ENCODE measurements at places on chromosomes 3 and 15.

- DNase-seq: no peak
Measured at GRCh38 chr15:81111510-81112470, 22.3 kb upstream of the CFAP161 start.

- DNase-seq: no peak
Measured at GRCh38 chr15:101049856-101050622, 130.9 kb downstream of the LRRK1 start.

GRCh38 chr3:13278783-13279531 lies 141.2 kb downstream of the NUP210 start:
- DNase-seq: no peak

- no peak for DNase-seq
Measured at GRCh38 chr3:96915445-96915844, 101.1 kb downstream of the EPHA6 start.

GRCh38 chr3:107962946-107963345 lies 127.9 kb downstream of the CD47 start:
- DNase-seq: no peak

DNA sequence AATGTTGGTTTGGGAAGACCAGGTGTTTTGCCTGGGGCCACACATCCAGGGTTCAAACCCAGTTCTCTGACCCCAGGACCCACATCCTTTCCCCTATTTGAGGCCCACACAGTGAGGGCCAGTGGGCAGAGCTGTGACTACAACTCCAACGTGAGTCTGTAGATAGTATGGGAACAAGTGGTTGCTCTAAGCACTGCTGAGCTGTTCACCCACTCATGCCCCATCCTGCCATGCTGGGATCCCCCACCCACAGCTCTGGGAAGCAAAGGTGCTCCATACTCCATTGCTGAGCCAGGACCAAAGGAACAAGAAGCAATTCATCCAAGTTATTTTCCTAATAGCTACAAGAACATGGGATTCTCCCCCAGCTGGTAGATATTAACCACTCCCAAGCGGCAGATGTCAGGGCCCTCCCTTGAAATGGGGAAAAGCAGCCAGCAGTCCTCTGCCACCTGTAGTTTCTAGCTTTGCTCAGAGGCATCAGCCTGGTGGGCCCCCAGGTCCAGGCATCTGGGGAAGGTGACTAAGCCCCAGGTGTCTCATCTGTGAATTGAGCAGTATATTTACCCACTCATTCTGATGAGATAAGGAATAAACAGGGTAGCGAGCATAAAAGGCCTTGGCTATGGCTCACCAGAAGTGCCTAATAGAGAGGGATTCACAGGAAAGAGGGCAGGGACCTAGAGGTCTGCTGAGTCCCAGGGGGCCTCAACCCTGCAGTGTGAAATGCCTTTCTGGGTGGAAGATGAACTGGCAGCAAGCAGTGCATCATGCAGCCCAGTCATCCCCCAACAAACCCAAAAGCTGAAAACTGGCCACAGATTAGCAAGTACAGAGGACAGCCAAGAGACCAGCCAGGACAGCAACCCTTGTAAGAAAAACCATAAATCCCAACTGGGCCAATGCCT lies 33.4 kb downstream of the POC1A start:
- no peak for DNase-seq

GRCh38 chr15:19944261-19944888 lies 597.2 kb downstream of the GOLGA6L6 start:
- DNase-seq: no peak

DNA sequence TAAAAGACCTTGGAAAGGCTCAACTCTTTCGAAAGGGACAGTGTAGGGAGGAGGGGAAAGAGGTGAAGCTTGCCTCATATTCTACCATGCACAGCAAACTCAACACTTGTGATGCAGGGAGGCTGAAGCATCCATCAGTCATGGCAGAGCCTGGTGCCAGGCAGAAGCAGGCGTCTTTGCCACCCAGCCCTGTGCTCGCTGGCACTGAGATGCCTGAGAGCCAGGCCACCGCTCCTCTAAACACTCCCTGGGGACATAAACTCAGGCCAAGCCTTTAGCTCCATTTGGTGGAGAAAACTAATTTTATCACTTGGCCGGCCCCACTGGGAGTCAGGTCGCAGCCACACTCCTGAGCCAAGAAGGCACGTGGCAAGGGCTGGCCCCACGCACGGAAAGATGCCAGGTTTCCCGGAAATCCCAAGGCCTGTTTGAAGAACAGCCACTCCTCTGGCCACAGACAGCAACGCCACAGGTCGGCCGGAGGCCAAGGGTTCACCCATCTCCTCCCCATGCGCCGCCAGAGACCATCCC lies 30.7 kb downstream of the XXYLT1 start:
- no peak for DNase-seq

DNA sequence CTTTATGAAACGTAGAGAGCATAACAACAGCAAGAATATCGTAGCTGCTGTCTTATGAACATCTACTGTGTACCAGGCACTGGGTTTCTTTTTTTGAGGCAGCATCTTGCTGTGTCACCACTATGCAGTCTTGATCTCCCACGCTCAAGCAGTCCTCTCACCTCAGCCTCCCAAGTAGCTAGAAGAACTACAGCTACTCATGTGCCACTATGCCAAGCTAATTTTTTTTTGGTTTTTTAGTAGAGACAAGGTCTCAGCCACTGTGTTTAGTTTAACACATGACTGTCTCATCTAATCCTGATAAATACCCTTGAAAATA lies 129.9 kb downstream of the VGLL4 start:
- no peak for DNase-seq

- no peak for DNase-seq
Measured at GRCh38 chr3:19399356-19399755, 251.0 kb downstream of the KCNH8 start.

GRCh38 chr3:46923559-46924350 lies 46.2 kb downstream of the PTH1R start:
- no peak for DNase-seq

DNA sequence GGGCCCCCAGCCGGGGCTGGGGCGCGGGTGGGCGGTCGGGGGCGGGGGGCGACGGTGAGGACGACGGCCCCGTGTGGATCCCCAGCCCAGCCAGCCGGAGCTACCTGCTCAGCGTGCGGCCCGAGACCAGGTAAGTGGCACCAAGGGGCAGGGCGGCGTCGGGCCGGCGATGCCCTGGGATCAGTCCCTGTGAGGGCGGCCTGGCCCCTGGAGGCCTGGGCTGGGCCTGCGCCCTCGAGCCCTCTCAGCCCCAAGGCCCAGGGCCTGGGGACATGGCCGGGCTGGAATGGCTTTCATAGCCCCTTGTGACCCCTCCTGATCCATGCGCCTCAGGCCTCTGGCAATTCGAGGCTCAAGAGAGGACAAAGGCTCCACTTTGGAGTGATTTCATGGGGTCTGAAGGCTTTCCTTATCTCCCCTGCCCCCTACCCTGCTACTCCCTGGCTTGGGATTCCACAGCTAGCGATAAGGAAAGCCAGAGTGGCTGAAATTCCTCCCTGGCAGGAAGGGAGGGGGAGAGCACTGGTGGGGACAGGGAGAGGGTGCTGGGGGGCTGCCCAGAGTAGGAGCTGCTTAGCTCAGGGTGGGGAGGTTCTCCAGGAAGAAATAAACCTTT lies 418 bp downstream of the ALPK3 start:
- no peak for DNase-seq

- no peak for DNase-seq
Measured at GRCh38 chr3:126679318-126679751, 24.4 kb upstream of the TXNRD3 start.

GRCh38 chr15:65762399-65762798 lies 29.7 kb downstream of the DENND4A start:
- no peak for DNase-seq

DNA sequence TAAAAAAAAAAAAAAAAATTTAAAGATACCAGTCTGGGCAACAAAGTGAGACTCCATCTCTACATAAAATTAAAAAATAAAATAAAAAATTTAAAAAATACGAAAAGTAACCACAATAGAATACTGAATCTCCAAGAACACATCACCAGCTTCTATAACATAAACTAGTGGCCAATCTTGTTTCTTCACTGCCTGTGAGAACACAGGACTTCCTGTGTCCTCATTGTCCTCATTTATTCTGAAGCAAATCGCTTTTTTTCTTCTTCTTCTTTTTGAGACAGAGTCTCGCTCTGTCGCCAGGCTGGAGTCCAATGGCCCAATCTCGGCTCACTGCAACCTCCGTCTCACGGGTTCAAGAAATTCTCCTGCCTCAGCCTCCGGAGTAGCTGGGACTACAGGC lies 28.6 kb upstream of the RAB7A start:
- no peak for DNase-seq

DNA sequence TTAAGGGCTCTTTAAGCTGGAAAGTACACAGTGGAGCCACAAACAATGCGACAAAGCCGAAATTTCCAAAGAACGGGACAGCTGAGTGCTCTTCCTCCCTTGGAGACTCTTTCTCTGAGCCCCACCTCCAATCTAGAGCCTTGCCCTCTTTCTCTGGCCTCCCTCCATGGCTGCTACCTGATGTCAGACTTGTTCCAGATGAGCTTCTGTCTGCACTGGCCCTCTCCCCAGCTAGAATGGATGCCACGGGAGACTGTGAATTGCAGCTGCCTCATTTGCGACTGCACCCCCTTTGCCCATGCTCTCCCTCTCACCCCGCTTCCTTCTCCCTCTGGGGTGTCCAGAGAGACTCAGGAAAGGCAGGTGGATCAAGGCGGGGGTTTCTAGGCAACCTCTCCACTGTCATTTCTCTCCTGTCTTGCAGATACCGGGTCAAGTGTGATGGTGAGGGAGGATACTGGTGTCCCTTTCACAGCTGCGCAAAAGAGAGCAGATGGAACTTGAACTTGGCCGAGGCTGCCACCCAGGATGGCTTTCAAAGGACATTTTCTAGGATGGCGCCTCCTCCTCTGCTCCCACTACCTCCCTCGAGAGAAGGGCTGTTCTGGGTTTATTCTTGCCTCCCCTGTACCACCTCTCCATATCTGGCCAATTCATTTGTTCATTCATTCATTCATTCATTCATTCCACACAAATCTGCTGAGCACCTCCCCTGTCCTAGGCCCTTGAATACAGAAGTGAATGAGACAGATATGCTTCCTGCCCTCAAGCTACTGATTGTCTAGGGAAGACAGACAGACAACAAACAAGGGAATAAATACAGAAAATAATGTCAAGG lies 12.8 kb downstream of the ATP2B2 start:
- DNase-seq: no peak

DNA sequence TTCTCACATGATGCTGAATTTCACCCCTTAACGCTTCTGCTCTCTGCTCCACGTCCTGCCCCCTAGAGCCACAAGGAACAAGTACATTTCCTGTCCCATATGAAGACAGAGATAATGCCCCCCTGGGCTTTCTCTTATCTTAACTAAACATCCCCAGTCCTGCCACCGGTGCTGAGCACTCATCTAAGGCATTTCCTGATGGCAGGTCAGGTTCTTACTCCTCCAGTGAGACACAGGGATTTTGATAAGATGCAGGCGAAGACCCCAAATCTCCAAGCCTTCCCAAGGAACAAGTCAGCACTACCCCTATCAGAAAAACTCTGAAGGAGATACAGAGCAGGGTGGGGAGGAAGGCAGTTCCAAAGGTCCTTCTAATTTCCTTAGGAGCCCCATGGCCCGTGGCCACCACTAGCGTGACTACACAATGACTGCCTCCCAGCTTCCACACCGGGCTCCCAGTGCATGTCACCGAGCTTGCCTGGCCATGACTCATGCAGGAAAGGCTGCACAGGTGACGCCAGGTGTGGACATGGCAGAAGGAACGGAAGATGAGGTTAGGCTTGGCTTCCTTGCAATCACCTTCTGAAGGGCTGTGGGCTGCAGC lies 152.9 kb downstream of the XXYLT1 start:
- DNase-seq: no peak

DNA sequence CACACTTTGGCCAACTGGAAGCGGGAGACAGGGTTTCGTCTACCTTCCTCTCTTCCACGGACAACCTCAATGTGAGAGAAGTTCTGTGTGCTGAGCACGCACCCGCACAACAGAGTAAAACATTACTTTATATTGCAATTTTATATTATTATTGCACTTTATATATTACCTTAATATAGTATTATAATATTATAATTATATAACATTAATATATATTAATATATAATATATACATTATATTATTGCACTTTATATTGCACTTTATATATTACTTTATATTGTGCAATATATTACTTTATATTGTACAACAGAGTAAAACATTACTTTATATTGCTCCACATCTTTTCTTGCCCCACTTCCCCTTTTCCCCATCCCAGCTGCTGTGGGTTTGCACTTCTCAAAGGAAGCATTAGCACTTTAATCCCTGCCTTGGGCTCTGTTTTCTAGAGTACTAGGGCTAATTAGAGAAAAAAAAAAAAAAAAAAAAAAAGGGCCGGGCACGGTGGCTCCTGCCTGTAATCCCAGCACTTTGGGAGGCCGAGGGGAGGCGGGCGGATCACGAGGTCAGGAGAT lies 76.4 kb upstream of the SLC4A7 start:
- no peak for DNase-seq

GRCh38 chr3:56783644-56784447 lies 17.9 kb downstream of the ARHGEF3 start:
- no peak for DNase-seq

GRCh38 chr3:3618623-3619022 lies 180.6 kb upstream of the LRRN1 start:
- no peak for DNase-seq

DNA sequence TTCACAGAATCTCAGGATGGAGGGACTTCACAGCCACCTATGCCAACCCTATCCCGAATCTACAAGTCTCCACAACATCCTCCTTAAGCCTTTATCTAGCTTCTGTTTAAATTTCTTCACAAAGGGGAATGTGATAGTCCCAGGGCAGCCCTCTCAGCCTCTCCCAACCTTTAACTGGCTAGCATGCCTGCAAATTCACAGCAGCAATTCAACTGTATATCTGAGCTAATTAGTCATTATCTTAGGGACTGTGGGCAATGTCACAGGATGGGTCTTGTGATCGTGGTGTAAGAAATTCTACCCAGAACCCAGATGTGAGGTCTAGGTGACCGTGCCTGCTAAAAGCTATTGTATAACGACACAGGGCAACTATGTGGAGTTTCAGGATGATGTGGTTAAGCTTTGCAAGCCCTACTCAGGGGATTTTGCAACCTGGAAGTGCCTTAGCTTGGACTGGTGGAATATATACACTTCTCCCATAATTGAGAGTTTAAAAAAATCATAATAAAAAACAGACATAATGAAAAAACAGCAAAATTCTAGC lies 65.5 kb upstream of the FBN1 start:
- no peak for DNase-seq

GRCh38 chr3:57755368-57755675 lies 787 bp upstream of the SLMAP start:
- no peak for DNase-seq

DNA sequence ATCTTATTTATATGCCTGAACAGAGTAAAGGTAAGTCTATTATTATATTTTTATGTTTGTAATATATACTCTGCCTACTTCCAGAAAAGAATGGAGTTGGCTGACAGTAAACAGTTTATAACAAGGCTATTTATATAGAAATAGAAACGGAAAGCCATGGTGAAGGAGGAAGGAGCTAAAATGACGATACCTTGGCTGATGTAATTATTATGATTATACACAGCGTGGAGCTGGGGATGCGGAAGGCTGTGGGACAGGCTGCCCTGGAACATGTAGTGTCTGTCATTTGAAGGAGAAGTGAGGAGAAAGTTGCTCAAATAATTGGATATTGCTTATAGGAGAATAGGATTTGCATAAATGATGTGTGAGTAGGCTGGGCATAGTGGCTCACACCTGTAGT lies 37.8 kb downstream of the CEMIP start:
- DNase-seq: no peak

- DNase-seq: no peak
Measured at GRCh38 chr15:69518806-69519205, 66.2 kb downstream of the RPLP1 start.

GRCh38 chr3:72031581-72031980 lies 246.6 kb upstream of the PROK2 start:
- no peak for DNase-seq

GRCh38 chr3:133478624-133479023 lies 78.8 kb downstream of the BFSP2 start:
- DNase-seq: no peak
